Fibroblast of the aortic adventitia (primary cell): ENCODE measurements at places on chromosomes 2 and 18. TPM values are rescaled to one million over a fixed set of nuclear protein-coding genes. Genes with fewer than 3 reads are reported as not detected.

GAL3ST2 gene
- 0.25 TPM in 1 of 2 replicates, not detected in the other for total RNA-seq

GKN2 gene
- total RNA-seq = not detected in 2 replicates

EVA1A gene
- total RNA-seq = 25.2 and 28.1 TPM in 2 replicates

XIRP2 gene
- total RNA-seq = 0.09 TPM in 1 of 2 replicates, not detected in the other

UGT1A5 gene
- total RNA-seq = not detected in 2 replicates

LYG1 gene
- 0.09 TPM in 1 of 2 replicates, not detected in the other for total RNA-seq

SPC25 gene
- 19.3 TPM in 1 of 2 replicates, not detected in the other for total RNA-seq

LCLAT1 gene
- 21.5 and 31.9 TPM in 2 replicates for total RNA-seq

GYPC gene
- total RNA-seq = 38.7 and 62.7 TPM in 2 replicates

FAM110C gene
- total RNA-seq = not detected in 2 replicates

GATA6 gene
- total RNA-seq = 22.5 and 34.0 TPM in 2 replicates

NEU2 gene
- total RNA-seq = not detected in 2 replicates

SERPINB12 gene
- total RNA-seq = not detected in 2 replicates

RESP18 gene
- not detected in 2 replicates for total RNA-seq

MOGAT1 gene
- total RNA-seq = not detected in 2 replicates

INHBB gene
- not detected in 2 replicates for total RNA-seq

HOXD3 gene
- total RNA-seq = 0.09 TPM in 1 of 2 replicates, not detected in the other

DSG2 gene
- 4.2 and 5.6 TPM in 2 replicates for total RNA-seq

OXER1 gene
- 0.27 TPM in 1 of 2 replicates, not detected in the other for total RNA-seq

COL6A3 gene
- 1,372 and 1,478 TPM in 2 replicates for total RNA-seq
